ENCODE measurements at places on chromosomes 3 and 15.

- no peaks in the 10 kb centered on the region for H3K36me3 ChIP-seq
- DNase-seq: peak; percentile 78
- no peak overlapping the region for H3K27ac ChIP-seq
- no peaks in the 10 kb centered on the region for H3K27me3 ChIP-seq
- H3K4me1 ChIP-seq: no peaks in the 10 kb centered on the region
- no peak overlapping the region for H3K4me3 ChIP-seq
These were observed 21.3 kb downstream of the VGLL3 start for GRCh38 chr3:86969500-86970189.

GRCh38 chr3:172145031-172145686 is 105.8 kb downstream of the FNDC3B start:
- no peak overlapping the region for H3K4me3 ChIP-seq
- H3K4me1 ChIP-seq: peaks cover 50% of the 10 kb centered on the region
- no peaks in the 10 kb centered on the region for H3K27me3 ChIP-seq
- H3K36me3 ChIP-seq: no peaks in the 10 kb centered on the region

GRCh38 chr3:146626403-146627122 is 21.4 kb upstream of the PLSCR5 start:
- no peak for DNase-seq
- no peaks in the 10 kb centered on the region for H3K4me1 ChIP-seq
- no peaks in the 10 kb centered on the region for H3K36me3 ChIP-seq
- H3K27me3 ChIP-seq: no peaks in the 10 kb centered on the region
- no peak overlapping the region for H3K4me3 ChIP-seq

- H3K36me3 ChIP-seq: no peaks in the 10 kb centered on the region
- no peak overlapping the region for H3K27ac ChIP-seq
- no peak overlapping the region for H3K4me3 ChIP-seq
- no peak for DNase-seq
These were observed 44.5 kb downstream of the CMSS1 start for GRCh38 chr3:99862208-99862607.

GRCh38 chr3:160044121-160044520 is 55.5 kb downstream of the IL12A start:
- DNase-seq: no peak
- no peaks in the 10 kb centered on the region for H3K4me1 ChIP-seq
- H3K27ac ChIP-seq: no peak overlapping the region
- H3K36me3 ChIP-seq: no peaks in the 10 kb centered on the region
- H3K4me3 ChIP-seq: no peak overlapping the region

DNA sequence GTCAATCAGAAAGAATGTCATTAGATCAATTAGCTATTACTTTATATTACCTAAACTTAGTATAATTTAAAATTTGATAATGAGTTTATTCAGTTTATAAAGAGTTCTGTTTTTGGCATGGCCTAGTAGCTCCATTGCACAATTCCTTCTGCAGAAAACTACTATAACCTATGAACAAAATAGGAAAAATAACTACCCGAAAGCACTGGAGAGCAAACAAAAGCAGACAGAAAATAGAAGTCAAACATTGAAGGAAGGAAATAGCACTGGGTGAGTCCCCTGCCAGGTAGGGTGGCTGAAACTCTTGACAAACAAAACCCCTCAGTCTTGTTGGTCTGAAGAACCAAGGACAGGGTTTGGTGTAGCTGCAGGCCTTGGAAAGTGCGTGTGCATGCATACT is 37.5 kb downstream of the CMC1 start:
- no peak overlapping the region for H3K27ac ChIP-seq
- no peak for DNase-seq

DNA sequence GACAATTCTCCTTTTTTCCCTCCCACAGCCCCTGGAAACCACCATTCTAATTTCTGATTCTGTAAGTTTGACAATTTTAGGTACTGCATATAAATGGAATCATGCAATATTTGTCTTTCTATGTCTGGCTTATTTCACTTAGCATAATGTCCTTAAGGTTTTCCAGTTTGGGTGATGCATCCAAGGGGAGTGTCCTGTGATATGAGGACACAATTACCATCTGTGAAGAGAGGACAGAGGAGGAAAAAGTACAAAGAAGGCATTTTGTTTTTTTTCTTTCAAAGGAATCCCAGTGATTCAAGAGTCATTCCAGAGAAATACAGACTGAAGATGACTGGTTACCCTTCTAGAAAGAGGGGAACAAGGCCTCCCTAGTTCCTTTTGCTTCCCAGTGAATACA is 514.7 kb upstream of the TGFBR2 start:
- no peaks in the 10 kb centered on the region for H3K36me3 ChIP-seq
- DNase-seq: no peak
- H3K4me3 ChIP-seq: no peak overlapping the region
- H3K27me3 ChIP-seq: no peaks in the 10 kb centered on the region

DNA sequence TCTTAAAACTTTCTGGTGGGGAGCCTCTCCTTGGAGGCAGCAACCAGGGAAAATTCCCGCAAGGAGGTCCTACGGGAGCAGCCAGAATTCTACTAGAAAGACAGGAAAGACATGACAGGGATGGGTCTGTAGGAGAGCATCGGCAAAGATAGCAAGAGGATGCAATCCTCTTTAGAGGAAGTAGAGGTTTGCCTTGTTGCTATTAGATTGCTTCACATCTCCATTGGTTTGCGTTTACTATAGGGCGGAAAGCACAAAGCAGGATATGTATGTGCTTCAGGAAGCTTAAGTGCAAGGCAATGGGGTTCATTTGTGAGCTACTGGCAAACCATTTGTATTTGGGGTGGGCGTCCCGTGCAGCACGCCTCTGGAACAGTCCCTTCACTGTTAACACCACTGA is 193.0 kb downstream of the RORA start:
- H3K4me1 ChIP-seq: no peaks in the 10 kb centered on the region
- H3K36me3 ChIP-seq: no peaks in the 10 kb centered on the region
- no peaks in the 10 kb centered on the region for H3K27me3 ChIP-seq
- no peak overlapping the region for H3K4me3 ChIP-seq
- H3K27ac ChIP-seq: no peak overlapping the region

DNA sequence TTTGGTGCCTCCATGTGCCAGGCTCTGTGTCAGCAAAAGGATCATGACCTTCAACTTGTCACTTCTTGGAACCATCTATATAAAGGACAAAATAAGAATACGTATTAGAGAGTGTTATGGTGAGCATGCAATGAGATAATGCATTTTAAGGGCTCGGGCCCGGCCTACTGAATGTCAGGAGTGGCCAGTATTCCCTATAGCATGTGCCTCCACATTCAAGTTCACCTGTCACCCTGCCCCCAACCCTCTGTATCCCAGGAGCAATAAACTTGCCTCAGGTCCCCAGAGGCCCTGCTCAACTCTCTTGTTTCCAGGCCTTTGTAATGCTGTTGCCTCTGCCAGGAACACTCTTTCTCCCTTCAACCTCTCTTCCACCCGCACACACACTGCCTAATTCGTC is 90.2 kb upstream of the SLC6A11 start:
- H3K4me1 ChIP-seq: no peaks in the 10 kb centered on the region
- H3K27me3 ChIP-seq: peaks cover 20% of the 10 kb centered on the region
- H3K4me3 ChIP-seq: no peak overlapping the region
- no peaks in the 10 kb centered on the region for H3K36me3 ChIP-seq

GRCh38 chr15:66816201-66816600 is 114.2 kb downstream of the SMAD6 start:
- H3K27ac ChIP-seq: no peak overlapping the region
- no peak overlapping the region for H3K4me3 ChIP-seq
- H3K27me3 ChIP-seq: no peaks in the 10 kb centered on the region
- no peaks in the 10 kb centered on the region for H3K36me3 ChIP-seq
- no peak for DNase-seq

- no peak overlapping the region for H3K27ac ChIP-seq
- H3K4me3 ChIP-seq: no peak overlapping the region
- peaks cover 12% of the 10 kb centered on the region for H3K27me3 ChIP-seq
- DNase-seq: peak; percentile 82
These were observed 125.6 kb downstream of the ETFA start for GRCh38 chr15:76185716-76186115.

DNA sequence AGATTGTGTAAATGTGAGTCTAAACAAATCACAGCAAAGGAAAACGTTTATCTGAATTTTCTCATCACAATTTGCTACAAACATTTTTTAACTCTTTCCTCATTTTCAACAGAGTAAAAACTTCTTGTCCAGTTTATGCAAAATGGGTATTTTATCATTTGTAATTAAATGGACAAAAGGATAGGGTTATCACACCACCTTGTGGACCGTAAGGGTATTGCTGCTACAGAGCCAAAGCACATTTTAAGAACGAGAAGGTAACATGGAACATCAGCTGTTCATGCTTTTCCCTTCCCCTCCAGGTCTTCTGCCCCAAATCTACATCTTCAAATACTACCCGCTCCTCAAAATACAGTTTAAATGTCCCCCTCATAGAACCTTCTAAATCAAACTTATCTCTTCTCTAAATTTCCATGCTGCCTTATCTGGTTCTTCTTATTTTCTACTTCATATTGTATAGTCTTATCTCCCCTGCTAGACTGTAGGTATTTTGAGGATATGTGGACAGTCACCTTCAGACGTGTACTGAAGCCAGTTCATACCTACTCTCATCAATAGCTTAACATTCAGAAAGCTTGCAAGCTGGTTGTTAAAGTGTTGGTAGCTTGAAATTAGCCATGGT is 12.8 kb upstream of the SETMAR start:
- H3K4me1 ChIP-seq: no peaks in the 10 kb centered on the region
- no peak overlapping the region for H3K4me3 ChIP-seq
- peaks cover 24% of the 10 kb centered on the region for H3K27me3 ChIP-seq
- H3K27ac ChIP-seq: no peak overlapping the region

DNA sequence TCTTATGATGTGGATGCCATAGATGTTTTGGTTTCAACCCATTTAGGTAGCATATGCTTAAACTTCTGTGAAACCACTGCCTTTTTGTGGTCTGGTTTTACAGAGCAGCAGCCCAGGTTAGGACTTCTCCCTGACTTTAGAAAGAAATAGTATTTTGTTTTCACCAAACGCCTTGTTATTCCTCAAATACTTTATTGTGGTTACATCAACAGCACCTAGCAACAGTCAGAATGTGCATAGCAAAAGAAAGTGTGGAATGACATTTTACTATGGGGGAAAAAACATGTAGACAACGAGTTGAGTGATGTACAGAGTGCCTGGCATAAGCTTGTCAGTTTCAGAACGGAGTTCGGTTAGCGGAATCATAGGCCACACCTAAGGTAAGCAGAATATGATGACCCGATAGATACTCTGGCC is 159.2 kb downstream of the TPRG1 start:
- no peak overlapping the region for H3K27ac ChIP-seq
- no peak for DNase-seq
- H3K36me3 ChIP-seq: no peaks in the 10 kb centered on the region
- H3K4me3 ChIP-seq: no peak overlapping the region
- H3K4me1 ChIP-seq: no peaks in the 10 kb centered on the region

- H3K27ac ChIP-seq: no peak overlapping the region
- H3K36me3 ChIP-seq: no peaks in the 10 kb centered on the region
- H3K4me1 ChIP-seq: no peaks in the 10 kb centered on the region
- peak; percentile 89 for DNase-seq
These were observed 691.5 kb upstream of the ARPP21 start for GRCh38 chr3:34947834-34948233.

GRCh38 chr3:29690686-29691353 is 409.9 kb downstream of the RBMS3 start:
- no peak overlapping the region for H3K4me3 ChIP-seq
- H3K27ac ChIP-seq: no peak overlapping the region
- DNase-seq: no peak
- no peaks in the 10 kb centered on the region for H3K27me3 ChIP-seq

DNA sequence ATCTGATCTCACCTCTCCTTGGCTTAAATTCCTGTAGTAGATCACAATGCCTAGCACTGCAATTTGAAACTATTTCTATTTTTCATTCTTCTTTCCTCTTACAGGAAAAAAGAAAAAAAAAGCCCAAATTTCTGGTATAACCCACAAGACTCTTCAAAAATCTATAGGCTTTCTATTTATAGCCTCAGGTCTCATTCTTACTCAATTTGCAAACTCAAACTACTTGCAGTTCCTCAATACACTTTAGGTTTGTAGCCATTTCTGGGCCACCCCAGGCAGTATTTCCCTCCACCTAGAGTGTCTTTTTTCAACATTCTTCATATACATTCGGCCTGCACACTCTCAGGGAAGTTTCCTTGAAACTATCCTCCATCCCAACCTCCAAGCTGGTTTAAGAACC is 169.0 kb downstream of the TBC1D5 start:
- DNase-seq: no peak
- no peaks in the 10 kb centered on the region for H3K36me3 ChIP-seq
- no peaks in the 10 kb centered on the region for H3K27me3 ChIP-seq

DNA sequence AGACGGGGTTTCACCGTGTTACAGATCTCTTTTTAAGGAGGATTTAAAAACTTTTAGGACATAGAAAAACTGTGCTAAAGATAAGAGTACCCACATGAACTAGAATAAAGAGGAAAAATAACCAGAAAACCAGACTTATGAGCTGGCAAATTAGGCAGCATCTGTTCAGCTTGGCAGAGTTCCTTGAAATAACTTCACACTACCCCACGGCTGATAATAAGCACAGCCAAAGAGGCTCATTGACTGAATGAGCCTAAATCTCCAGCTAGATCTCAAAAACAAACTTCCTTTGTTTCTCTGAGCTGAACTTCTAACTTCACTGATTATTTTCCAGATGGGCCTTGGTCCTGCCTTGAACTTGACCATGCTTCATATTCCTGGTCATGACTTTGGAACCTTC is 26.7 kb upstream of the PIK3R4 start:
- H3K36me3 ChIP-seq: no peaks in the 10 kb centered on the region
- peak; percentile 85 for DNase-seq
- peaks cover 2% of the 10 kb centered on the region for H3K27me3 ChIP-seq
- no peaks in the 10 kb centered on the region for H3K4me1 ChIP-seq
- no peak overlapping the region for H3K4me3 ChIP-seq

- no peak overlapping the region for H3K4me3 ChIP-seq
- H3K36me3 ChIP-seq: no peaks in the 10 kb centered on the region
- DNase-seq: no peak
- no peaks in the 10 kb centered on the region for H3K4me1 ChIP-seq
These were observed 37.1 kb downstream of the NR2F2 start for GRCh38 chr15:96367311-96368200.

GRCh38 chr3:141682007-141682406 is 56.1 kb upstream of the RNF7 start:
- H3K27ac ChIP-seq: no peak overlapping the region
- H3K27me3 ChIP-seq: no peaks in the 10 kb centered on the region
- no peak overlapping the region for H3K4me3 ChIP-seq

DNA sequence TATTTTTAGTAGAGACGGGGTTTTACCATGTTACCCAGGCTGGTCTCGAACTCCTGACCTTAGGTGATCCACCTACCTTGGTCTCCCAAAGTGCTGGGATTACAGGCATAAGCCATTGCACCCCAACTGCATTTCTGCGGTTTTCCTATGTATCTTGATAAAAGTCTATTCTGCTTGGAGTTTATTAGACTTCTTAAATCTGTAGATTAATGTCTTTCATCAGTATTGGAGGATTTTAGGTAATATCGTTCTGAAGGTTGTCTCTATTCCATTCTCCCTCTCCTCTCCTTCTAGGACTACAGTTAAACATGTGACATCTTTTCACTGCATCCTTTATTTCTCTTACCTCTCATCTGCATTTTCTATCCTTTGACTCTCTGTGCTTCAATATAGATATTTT is 46.3 kb upstream of the GCNT3 start:
- H3K4me3 ChIP-seq: no peak overlapping the region
- no peaks in the 10 kb centered on the region for H3K27me3 ChIP-seq
- no peak overlapping the region for H3K27ac ChIP-seq
- no peak for DNase-seq

All from cardiac muscle cell (in vitro differentiated cells and primary cell).